Subcutaneous adipose tissue (tissue), 4 donors: ENCODE measurements at places on chromosomes 7 and 10. TPM values are rescaled to one million over a fixed set of nuclear protein-coding genes. Genes with fewer than 3 reads are reported as not detected.

Gene PLEKHS1
- 0.17 TPM for total RNA-seq

Gene VWA2
- total RNA-seq = not detected

Gene PALD1
- 2.8 TPM for total RNA-seq

Gene MYL10
- not detected for total RNA-seq

Gene CLDN4
- 0.68 TPM for total RNA-seq

Gene NXPH1
- not detected for total RNA-seq

Gene IQCE
- 9.0 TPM for total RNA-seq

Gene PAX4
- not detected for total RNA-seq

Gene CYP26C1
- total RNA-seq = not detected

Gene SPACDR
- not detected for total RNA-seq
